ENCODE measurements at places on chromosomes 5 and 9. TPM values are rescaled to one million over a fixed set of nuclear protein-coding genes. Genes with fewer than 3 reads are reported as not detected.
A peak's percentile ranks its signal among the peaks of the same experiment; 100 is the strongest.

PDE6A gene
- not detected for total RNA-seq

NRARP gene
- total RNA-seq, result 2.5 TPM

DNA sequence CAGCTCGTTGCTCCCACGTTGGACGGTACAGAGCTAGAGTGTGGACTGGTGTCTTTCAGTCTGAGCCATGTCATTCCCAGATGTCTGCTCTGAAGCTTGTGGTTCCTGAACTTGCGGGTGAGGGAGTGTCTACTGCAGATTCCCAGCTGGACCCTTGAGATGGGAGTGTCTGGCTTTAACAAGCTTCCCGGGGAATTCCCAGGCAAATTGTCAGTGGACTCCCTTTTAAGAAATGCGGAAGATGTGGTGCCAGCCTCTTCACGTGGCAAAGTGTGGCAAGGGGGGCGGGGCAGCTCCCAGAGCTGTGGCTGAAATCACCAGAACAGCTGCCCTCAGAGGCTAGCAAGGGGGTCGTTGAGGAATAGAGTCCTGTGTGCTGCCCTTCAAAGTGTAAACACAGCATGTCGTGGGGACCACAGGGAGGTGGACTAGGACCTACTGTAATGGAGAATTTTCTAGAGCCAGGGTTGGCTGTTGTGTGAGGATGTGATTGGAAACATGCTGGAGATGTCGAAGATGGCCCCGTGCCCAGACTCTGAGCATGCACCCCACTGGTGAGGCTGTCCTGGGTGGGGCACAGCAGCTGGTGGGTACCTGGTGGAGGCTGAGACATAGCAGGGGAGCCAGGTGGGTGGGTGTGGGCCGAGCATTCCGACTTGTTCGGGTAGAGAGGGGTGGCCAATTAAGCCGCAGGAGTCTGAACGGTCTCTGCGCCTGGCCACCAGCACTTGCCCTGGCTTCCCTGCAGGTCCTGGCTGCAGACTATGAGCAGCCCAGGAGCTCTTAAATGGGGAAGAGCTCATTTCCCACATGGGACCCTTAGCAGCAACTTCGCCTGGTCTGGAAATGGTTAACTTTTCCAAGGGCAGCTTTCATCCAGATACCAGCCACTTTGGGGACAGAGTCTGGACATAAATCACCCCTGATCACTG, 37.4 kb downstream of the PRRX2 start:
- H3K4me1 ChIP-seq, result peaks cover 25% of the 10 kb centered on the region
- no peak overlapping the region for H3K4me3 ChIP-seq
- H3K27me3 ChIP-seq, result peaks cover 29% of the 10 kb centered on the region
- peak; percentile 68 for DNase-seq
- H3K36me3 ChIP-seq, result no peaks in the 10 kb centered on the region
- H3K27ac ChIP-seq, result peak overlapping the region; percentile 69

DNA sequence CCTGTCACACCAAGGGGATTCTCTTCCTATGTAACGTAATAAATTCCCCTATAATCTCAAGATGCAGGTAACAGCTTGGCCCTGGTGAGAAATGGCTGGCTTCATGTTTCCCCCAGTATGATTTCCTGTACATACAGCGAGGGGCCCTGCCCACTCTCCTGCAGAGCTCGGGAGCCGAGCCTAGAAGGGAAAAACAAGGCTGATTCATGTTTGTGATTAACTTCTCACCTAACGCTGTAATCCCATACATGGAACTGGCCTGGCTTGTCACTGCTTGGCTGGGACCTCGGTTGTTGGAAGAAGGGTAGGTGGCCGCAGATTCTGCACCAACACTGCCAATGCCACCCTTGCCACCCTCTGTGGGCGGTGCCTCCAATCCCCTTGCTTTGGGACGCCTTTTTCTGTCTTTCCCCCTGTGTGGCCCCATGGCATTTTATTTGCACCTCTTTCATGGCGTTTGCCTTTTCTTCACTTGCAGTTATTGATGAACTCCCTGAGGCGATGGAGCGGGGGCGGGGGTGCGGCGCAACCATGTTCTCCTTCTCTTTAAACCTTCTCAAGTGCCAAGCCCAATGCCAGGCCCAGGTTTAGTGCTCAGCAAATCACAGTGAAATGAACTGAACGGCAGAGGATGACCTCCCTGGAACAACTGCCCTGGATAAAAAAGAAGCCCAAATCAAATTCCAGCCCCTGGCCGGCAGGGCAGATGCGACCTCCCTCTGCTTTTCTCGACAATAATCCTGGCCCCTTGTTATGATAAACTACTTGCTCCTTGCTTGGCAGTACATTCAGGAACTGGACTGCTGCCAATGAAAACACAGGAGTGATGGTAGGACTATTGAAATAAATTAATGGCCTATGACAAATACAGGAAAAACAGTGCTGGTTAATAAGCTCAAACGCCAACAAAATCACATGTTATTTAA, 108.1 kb downstream of the TMEM174 start:
- DNase-seq, result peak; percentile 59
- peaks cover 33% of the 10 kb centered on the region for H3K27me3 ChIP-seq
- no peak overlapping the region for H3K27ac ChIP-seq
- H3K4me3 ChIP-seq, result no peak overlapping the region
- H3K36me3 ChIP-seq, result no peaks in the 10 kb centered on the region

- no peak overlapping the region for H3K27ac ChIP-seq
- peaks cover 6% of the 10 kb centered on the region for H3K36me3 ChIP-seq
- H3K27me3 ChIP-seq, result no peaks in the 10 kb centered on the region
- no peak overlapping the region for H3K4me3 ChIP-seq
- no peak for DNase-seq
Measured at GRCh38 chr9:121853617-121854395, 202.4 kb downstream of the DAB2IP start.

SPATA31C1 gene
- 0.04 TPM for total RNA-seq

GRM6 gene
- not detected for total RNA-seq

DNA sequence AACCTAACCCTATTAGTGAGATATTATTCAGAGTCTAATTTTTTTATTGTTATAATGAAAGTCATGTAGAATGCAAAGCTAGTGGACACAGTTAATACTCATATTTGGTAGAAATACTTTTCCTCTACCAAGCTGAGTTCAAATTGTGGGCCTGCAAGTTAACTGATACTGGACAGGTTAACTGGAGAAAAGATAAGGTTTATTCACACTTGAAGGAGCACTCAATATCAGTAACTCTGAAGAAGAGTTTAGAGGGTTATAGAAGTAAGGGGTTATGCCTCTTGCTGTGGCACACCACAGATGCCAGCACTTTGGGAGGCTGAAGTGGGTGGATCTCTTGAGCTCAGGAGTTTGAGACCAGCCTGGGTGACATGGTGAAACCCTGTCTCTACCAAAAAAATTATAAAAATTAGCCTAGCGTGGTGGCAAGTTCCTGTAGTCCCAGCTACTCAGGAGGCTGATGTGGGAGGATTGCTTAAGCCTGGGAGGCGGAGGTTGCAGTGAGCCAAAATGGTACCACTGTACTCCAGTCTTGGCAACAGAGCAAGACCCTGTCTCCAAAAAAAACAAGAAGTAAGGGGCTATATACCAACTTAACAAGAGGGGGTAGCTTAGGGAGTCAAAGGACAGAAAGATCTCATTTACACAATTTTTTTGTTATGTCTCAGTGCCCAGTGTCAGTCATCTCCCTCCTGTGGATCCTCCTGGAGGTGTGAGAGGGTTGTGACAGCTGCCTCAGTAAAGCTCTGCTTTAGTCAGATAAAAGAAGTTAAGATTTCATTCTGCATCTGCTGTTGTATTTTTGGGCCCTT, 121.2 kb upstream of the GRHPR start:
- no peaks in the 10 kb centered on the region for H3K27me3 ChIP-seq
- H3K4me1 ChIP-seq, result no peaks in the 10 kb centered on the region
- no peaks in the 10 kb centered on the region for H3K36me3 ChIP-seq
- no peak overlapping the region for H3K27ac ChIP-seq
- no peak overlapping the region for H3K4me3 ChIP-seq

RNF183 gene
- 0.04 TPM for total RNA-seq

DNA sequence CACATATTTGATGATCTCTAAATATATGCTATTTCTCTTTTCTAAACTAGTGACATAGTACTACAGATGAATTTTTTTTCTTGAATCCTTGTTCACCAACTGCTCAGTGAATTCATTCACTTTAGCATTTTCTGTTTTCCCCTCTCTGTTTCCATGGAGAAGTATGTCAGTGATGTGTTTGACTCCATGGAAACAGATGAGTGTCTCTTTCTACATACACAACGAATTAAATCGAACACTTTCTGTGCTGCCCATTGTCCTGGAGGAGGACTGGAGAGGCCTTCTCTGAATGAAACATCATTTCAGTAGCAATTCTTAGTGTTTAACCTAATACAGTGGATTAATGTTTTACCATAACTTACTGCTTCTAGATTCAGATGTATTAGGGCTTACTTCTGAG, 9.5 kb downstream of the INVS start:
- peak; percentile 84 for DNase-seq
- no peak overlapping the region for H3K27ac ChIP-seq
- peaks cover 22% of the 10 kb centered on the region for H3K36me3 ChIP-seq
- no peaks in the 10 kb centered on the region for H3K27me3 ChIP-seq
- H3K4me1 ChIP-seq, result peaks cover 6% of the 10 kb centered on the region

SEMA4D gene
- 12.8 TPM for total RNA-seq

- peak; percentile 77 for DNase-seq
- H3K36me3 ChIP-seq, result no peaks in the 10 kb centered on the region
- no peak overlapping the region for H3K27ac ChIP-seq
Measured at GRCh38 chr9:120158221-120158620, 421.7 kb downstream of the CDK5RAP2 start.

- H3K27ac ChIP-seq, result no peak overlapping the region
- no peaks in the 10 kb centered on the region for H3K27me3 ChIP-seq
- H3K36me3 ChIP-seq, result peaks cover 2% of the 10 kb centered on the region
- no peak for DNase-seq
- no peak overlapping the region for H3K4me3 ChIP-seq
- H3K4me1 ChIP-seq, result no peaks in the 10 kb centered on the region
Measured at GRCh38 chr9:37555786-37556185, 20.4 kb downstream of the FBXO10 start.

DNA sequence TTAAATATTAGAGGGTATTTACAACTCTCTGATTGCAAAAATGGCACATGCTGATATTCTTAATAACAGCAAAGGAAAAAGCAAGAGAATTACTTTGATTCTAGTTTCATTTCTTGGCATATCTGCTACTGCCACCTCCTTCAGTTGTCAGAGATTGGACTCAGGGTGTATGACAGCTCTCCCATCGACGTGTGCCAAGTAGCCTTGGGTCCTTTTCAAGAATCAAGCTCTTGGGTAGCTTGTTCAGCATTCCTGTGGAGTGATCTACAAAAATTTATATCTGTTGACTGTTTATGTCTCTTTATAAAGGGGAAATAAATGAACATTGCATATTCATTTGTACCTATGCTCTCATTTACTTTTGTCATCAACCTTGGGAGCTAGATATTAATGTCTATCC, 315.6 kb downstream of the PRR16 start:
- H3K4me1 ChIP-seq, result peaks cover 2% of the 10 kb centered on the region
- no peak overlapping the region for H3K27ac ChIP-seq
- H3K4me3 ChIP-seq, result no peak overlapping the region
- no peaks in the 10 kb centered on the region for H3K27me3 ChIP-seq
- no peak for DNase-seq
- H3K36me3 ChIP-seq, result no peaks in the 10 kb centered on the region

- H3K36me3 ChIP-seq, result no peaks in the 10 kb centered on the region
- no peak overlapping the region for H3K4me3 ChIP-seq
- H3K27me3 ChIP-seq, result no peaks in the 10 kb centered on the region
- DNase-seq, result peak; percentile 72
Measured at GRCh38 chr9:77839459-77840140, 191.5 kb upstream of the GNA14 start.

DNA sequence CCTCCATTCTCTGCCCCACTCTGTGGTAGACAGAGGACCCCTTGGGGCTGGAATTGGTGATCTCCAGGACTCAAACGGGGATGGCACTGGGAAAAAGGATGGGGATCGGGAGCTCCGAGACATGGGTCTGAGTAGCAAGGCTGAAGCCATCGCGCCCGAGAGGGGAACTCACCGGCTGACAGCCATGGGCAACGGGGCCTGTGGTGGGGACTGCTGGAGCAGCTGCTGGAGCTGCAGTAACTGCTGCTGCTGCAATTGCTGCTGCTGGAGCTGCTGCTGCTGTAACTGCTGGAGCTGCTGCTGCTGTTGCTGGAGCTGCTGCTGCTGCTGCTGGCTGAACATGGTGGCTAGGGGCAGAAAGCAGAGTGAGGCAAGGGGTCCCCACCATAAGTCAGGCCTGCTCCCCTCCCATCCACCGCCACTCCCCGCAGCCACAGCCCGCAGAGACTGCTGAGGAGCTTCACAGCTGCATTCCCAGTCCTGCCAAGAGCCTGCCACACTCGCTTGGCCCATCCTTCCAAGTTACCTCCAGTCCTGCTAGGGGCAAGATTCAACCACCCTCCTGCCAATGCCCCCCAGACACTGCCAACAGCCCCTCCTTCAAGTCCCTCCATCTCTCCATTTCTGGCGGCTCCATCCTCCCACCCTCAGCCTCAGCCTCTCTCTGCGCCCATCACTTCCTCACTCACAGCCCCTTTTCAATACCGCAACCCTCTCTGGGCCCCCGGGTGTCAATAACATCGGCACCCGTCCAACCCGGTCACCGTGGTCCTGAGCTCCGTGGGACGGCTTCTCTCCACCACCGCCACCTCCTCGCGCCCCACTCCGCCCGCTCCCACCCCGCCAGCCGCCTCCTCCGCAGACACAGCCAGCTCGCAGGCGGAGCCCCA, 611 bp downstream of the CIZ1 start:
- DNase-seq, result no peak
- H3K36me3 ChIP-seq, result peaks cover 36% of the 10 kb centered on the region
- no peaks in the 10 kb centered on the region for H3K27me3 ChIP-seq
- peak overlapping the region; percentile 44 for H3K27ac ChIP-seq

ZNF366 gene
- 2.1 TPM for total RNA-seq

CYFIP2 gene
- 3.1 TPM for total RNA-seq

DNA sequence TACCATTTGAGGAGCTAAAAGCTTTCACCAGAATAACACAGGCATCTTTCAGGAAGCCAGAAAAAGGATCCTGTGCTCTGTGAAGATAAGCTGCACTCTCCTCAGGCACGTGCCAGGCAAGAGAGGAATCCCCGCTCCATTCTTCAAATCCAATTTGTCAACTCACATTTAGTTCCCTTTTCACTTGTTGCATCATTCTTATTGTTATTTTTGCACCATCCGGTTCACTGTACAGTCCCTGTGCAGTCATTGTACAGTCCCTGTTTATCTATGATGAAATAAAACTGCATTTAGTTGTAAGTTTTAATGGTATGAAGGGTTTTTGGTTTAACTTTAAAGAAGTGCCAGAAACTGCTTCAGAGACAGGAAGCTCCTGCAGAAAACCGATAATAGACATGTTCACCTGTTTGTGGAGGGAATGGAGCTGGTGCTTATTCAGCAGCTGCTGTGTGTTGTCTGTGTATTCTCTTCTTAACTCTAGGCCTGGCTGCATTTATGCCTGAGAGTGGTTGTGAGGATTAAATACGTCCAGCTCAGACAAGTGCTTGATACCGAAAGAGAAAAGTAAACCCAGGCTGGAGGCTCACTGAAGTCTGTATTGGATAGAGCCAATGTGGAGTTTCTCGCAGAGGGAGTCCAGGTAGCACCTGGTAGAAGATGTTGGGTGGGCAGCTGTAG, 22.4 kb downstream of the IFNW1 start:
- H3K27me3 ChIP-seq, result no peaks in the 10 kb centered on the region
- no peak overlapping the region for H3K27ac ChIP-seq
- H3K4me1 ChIP-seq, result no peaks in the 10 kb centered on the region
- peak; percentile 56 for DNase-seq

IRX1 gene
- total RNA-seq, result 1.2 TPM
